ENCODE measurements at places on chromosomes 5 and 9.

DNA sequence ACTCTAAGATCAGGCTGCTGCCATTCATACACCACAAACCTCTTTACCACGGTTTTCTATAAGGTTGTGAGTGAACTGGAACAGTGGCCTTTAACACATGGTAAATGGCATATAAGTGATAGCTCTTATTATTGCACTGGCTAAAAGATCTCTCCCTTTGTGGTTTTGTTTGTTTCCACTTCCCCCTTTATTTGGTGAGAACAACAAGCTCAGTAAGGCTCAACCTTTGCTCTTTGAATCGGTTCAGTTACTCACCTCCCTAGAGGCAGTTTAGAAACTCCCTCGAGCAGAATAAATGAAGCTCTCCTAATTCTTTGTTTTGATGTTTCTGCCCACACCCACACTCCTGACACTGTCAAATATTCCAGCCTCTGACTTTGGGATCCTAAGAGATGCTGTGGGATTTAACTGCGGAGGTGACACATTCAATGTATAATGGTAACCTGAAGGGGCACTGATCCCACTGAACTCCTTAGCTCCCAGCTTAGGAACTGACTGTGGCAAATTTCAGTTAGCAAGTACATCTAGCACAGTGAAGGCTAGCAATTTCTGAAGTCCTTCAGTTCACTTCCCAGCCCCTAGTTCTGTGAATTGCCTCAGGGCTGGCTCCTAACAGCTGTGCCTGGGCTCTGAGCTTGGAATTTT, 22.5 kb upstream of the RAD23B start:
- DNase-seq = no peak

DNA sequence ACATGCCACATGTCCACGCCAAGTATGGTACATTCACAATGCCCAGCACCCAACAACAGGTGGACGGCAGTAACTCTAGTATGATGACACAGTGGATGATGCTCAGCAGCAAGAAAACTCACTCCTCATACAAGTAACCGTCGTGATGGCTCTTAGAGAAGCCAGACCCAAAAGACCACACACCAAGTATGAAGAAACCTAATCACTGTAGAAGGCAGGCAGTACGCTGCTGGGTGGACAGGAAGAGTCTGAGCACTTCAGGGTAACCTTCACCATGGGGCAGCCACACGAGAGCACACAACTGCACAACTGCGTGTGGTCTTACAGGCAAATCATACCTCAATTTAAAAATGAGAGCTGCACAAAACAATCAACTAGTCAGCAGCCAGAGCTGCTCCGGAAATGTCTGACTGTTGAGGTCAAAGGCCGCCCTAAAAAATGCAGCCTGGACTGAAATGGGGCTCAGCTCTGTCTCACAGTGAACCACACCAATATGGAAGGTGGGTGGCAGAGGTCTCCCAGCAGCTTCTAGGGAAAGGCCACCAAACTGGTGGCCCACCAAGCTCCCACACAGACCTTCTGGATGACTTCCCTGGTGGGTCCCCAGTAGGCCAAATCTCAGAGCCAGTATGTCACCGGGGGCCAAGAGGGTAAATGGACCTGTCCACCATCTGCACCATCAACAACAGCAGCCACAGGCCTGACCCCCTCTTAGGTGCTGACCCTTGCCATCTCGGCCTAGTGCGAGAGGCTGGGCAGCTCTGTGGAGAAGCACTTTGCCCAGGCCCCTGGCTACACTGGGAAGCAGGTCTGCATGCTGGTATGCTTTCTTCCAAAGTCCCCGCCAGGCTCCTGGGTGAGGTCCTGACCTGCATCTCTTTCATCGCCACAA, 17.8 kb downstream of the BICD2 start:
- no peak for DNase-seq

DNA sequence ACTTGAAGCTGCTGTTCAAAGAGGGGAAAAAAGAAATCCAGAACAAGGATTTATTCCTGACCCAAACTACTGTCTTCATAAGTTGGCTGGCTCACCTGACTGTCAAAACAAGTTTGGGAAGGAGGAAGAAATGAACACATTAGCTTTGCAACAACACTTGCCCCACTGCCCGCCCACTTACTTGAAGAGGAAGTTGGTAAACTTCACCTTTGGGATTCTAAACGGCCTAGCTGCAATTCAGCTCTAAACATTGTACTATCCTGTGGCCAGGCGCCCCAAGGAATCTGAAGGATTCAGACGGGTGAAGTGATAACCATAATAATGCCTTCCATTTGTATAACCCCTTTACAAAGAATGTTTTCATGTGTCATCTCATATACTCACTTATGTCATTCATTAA, 199.4 kb downstream of the ARRDC3 start:
- DNase-seq = no peak

GRCh38 chr9:19631181-19631580, 157.7 kb downstream of the SLC24A2 start:
- no peak for DNase-seq

DNA sequence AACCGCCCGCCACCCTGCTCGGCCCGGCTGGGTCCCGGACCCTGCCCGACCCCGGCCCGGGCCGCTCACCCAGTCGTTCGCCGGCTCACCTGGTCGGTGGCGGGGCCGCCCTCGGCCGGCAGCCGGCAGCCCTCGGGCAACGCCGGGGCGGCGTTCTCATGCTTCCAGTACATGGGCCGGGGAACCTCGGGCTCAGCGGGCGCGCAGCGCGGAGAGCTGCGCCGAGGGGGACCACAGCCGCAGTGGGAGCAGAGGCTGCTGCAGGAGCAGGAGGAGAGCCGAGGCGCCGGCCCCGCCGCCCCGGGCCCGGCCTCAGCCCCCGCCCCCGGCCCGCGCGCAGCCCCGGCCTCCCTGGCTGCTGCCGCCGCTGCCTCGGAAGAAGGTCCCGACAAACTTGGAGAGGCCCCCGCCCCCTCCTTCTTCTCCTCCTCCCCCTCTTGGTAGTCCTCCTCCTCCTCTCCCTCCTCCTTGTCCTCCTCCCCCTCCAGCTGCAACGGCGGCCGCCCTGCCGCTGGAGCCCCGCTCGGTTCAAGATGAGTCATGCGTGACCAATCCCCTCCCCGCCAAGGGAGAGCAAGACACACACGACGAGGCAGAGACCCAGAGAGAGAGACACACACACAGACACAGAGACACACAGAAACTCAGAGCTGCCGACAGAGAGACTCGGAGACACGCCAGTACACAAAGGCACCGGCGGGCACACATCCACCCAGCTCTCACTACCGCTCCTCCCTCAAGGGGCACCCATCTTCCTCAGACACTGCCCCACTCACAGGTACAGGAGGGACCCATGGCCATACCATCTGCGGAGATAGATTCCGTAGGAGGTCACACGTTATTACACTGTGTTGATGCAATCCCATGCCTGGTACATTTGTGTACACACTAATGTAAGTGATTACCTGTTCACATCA, at the start of gene LHX6:
LHX6 (minus strand) TSS at position 390 of the 917 bp plus-strand sequence; CDS start at position 173, 217 bp downstream.
- no peak for DNase-seq

GRCh38 chr5:152349683-152350526, 55.2 kb downstream of the NMUR2 start:
- DNase-seq = no peak

- DNase-seq = no peak
Observed at GRCh38 chr9:38112049-38112448, 43.0 kb upstream of the SHB start.

- no peak for DNase-seq
Observed at GRCh38 chr5:115433918-115434317, 110.7 kb downstream of the FEM1C start.

All from stimulated activated CD4-positive, alpha-beta T cell treated with anti-CD3 and anti-CD28 coated beads, Interleukin-1b, Interleukin-23, amount 100 ng/mL, for 1 hour (primary cell).